ENCODE measurements at places on chromosomes 3 and 15.

GRCh38 chr3:142680710-142681109 is 43.1 kb upstream of the TRPC1 start:
- DNase-seq = no peak

- DNase-seq = no peak
Measured at GRCh38 chr15:93109336-93110102, 20.5 kb upstream of the RGMA start.

DNA sequence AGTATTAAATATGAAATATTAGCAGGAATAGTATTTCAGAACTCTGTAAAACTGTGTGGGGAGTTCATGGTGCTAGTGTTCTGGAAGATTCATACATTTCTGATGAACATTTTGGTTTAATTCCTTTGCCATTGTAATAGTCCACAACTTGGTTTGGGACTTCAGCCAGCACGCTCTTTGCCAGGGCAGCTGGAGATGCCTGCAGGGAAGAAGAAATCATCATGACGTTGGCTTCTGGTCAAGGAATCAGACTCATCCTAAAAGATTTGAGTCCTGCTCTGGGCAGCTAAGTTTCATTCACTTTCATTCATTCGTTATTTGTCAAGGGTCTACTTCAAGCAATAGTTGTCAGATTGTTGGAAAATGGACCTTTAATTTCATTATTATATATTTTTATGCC is 32.4 kb upstream of the MRPL3 start:
- no peak for DNase-seq

DNA sequence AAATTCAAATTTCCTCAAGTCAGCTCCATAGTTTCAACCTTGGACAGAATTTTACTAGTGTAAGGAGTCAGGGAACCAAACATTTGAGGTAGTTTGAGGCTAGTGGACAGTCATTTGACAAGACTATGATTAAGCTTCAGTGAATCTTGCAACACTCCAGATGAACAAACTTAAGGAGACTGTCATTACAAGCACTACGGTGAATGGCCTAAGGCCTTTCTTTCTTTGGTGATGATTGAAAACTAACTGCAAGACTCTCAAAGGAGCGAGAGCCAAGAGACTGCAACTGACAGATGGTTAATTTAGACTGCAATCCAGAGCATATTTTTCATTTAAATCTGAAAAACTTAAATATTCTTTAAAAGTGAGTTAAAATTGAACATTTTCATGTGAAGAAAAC is 272.3 kb upstream of the NECTIN3 start:
- no peak for DNase-seq

GRCh38 chr15:67405208-67406191 is 115.4 kb upstream of the C15orf61 start:
- DNase-seq = no peak

- DNase-seq = no peak
Measured at GRCh38 chr3:23389686-23390085, 186.6 kb downstream of the UBE2E2 start.

DNA sequence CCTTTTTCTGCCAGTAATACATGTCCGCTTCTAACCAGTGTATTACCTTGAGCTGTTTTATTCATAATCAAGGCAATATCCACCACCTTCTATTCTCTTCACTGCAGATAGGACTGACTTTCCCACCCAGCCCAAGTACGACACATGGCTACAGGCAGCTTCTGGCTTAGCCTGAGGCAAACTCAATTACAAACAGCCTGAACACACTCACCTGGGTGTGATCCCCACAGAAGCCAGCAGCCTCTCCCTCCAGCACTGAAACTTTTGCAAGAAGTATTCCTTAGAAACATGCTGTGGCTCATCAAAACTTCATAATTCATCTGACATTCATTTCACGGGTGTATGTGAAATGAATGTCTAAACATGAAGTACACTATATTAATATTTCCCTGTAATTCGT is 13.5 kb upstream of the KCNMB3 start:
- no peak for DNase-seq

DNA sequence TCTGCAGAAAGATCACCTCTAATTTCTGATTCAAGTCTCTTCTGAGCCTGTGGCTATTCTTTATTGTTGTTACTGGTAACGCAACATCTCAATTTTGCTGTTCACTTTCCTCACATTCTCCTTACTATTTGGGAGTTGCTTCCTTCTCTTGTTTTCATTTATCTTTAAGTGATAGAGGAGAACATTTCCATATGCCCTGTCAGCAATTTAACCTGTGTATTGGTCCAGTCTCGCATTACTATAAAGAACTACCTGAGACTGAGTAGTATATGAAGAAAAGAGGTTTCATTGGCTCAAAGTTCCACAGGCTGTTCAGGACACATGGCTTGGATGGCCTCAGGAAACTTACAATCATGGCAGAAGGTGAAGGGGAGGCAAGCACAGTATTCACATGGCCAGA is 1025.1 kb downstream of the OTOL1 start:
- DNase-seq = no peak

GRCh38 chr15:90297021-90297420 is 31.5 kb downstream of the NGRN start:
- no peak for DNase-seq

Data from globus pallidus (tissue), 1 donor.